GM12878 (cell line): ENCODE measurements at places on chromosomes 2 and 18. TPM values are rescaled to one million over a fixed set of nuclear protein-coding genes. Genes with fewer than 3 reads are reported as not detected.

DNA sequence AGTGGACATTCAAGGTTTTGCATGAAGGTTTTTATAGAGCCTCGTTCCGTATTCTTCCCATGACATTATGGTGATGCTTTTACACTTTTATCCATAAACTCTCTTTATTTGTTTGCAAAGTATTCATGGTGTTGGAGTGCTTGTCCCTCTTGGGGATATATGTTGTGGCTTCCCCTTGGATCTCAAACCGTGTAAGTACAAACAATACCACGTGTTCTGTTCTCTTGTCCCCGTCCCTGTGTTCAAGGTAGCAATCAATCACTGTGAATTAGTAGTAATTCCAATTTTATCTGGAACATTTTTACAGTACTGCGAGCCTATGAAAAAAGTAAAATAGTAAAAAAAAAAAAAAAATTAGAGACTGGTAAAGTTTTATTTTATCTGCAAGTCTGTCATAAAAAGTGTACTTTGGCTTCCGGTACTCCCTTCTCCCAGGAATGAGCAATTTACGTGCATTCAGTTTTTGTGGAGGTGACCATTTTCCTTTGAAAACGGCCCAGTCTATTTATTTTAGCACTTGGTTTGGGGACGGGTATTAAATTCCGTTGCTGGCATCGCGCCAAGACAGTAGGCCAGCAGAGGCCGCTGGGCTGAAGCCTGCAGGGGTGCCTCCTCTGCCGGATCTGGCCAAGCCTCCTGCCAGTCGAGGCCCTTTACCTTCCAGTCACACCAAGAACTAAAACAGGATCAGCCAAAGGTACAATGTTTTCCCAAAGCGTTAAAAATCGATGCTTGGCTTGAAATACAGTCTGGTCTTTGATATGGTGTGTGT is 175.7 kb downstream of the SOCS6 start:
- H3K27ac ChIP-seq, result no peak overlapping the region
- H3K27me3 ChIP-seq, result no peaks in the 10 kb centered on the region; the same call in none of the 2 replicates
- no peaks in the 10 kb centered on the region for H3K36me3 ChIP-seq
- DNase-seq, result no peak
- no peak overlapping the region for H3K4me3 ChIP-seq
- no peaks in the 10 kb centered on the region for H3K4me1 ChIP-seq

The KCNG3 gene
- total RNA-seq, result not detected in 2 replicates

DNA sequence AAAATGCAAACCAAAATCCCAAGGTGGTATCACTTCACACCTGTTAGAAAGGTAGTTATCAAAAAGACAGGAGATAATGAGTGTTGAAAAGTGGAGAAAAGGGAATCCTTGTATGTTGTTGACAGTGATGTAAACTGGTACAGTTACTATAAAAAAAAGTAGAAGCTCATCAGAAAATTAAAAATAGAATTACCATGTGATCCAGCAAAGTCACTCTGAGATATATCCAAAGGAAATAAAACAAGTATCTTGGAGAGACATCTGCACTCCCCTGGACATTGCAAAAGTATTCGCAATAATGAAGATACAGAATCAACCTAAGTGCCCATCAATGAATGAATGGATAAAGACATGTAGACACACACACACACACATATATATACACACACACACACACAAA is 208.3 kb upstream of the PIEZO2 start:
- no peak overlapping the region for H3K27ac ChIP-seq
- DNase-seq, result no peak
- H3K4me1 ChIP-seq, result no peaks in the 10 kb centered on the region

- no peaks in the 10 kb centered on the region for H3K27me3 ChIP-seq
- no peak for DNase-seq
- no peaks in the 10 kb centered on the region; the same call in 1 of the 2 replicates for H3K36me3 ChIP-seq
Observed at GRCh38 chr18:50372743-50373142, 2.1 kb upstream of the SKA1 start.

DNA sequence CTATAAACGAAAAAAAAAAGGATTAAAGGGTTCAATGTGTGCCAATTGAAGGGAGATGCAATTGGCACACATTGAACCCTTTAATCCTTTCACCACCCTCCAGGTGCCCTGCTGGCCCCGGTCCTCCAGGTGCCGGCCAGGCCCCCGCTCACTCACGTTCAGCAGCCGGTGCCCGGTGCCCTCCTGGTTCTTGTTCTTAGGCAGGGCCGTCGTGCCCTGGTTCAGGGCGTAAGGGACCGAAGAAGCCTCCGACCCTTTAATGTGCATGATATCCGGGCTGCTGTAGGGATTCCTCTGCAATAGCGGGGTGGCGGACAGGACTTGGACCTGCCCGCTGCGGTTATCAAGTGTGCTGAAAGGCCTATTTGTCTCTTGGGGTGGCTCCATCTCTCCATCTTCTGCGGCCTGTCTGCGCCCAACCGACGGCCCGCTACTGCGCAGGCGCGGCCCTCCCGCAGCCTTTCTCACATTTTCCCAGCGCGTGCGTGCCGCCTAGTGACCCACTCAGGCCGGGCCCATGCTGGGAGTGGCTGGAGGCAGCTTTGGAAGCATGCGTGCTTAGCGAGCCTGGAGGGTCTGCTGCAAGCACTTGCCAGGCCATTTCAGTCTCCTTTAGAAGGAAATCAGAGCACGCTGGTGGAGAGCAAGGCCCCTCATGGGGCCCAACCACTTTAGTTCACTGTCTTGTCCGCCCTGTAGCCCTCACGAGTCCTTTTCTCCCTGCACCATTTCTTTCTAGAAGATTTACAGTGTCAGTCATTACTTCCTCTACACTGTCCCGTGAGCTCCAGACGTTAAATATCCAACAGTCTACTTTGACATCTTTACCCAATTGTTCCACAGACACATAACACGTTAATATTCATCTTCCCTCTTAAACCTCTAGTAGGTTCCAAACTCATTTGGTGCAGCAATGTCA is 24.3 kb downstream of the TMEM237 start:
- H3K27me3 ChIP-seq, result no peaks in the 10 kb centered on the region
- no peak overlapping the region for H3K4me3 ChIP-seq
- no peak overlapping the region for H3K27ac ChIP-seq
- no peaks in the 10 kb centered on the region for H3K36me3 ChIP-seq
- no peak for DNase-seq

DNA sequence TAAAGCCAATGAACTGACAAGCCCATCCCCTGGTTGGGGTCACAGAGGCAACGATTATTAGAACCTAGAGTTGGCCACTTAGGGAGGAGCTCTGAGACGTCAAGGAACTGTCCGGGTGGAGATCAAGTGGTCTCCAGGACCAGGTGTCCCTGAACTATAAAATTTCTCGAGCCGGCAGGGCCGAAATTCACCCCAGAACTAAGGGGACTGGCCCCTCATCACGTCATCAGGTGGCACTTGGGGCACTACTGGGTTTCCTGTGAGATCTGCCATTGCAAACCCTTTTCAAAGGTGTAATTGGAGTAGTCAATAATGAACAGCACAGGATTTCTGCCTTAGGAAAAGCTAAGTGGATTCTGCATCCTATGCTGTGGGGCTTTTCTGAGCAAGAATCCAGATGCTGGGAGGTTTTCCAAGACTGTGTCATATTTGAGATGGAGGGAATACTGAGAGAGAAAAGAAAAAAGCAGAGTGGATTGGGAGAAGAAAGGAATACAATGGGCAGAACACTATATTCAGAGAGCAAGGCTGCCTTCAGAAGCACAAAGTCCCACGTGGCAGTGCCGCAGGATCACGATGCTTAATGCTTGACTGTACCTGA is 113.6 kb downstream of the ALPK2 start:
- H3K27me3 ChIP-seq, result no peaks in the 10 kb centered on the region
- H3K36me3 ChIP-seq, result no peaks in the 10 kb centered on the region; the same call in 1 of the 2 replicates
- H3K27ac ChIP-seq, result no peak overlapping the region
- H3K4me3 ChIP-seq, result no peak overlapping the region
- H3K4me1 ChIP-seq, result no peaks in the 10 kb centered on the region

GRCh38 chr2:176744146-176744545 is 468.4 kb upstream of the HNRNPA3 start:
- H3K27ac ChIP-seq, result no peak overlapping the region
- no peaks in the 10 kb centered on the region for H3K4me1 ChIP-seq
- H3K4me3 ChIP-seq, result no peak overlapping the region
- no peaks in the 10 kb centered on the region for H3K36me3 ChIP-seq
- DNase-seq, result no peak

The NGEF gene
- total RNA-seq, result not detected in 2 replicates

GRCh38 chr2:100606332-100606725 is 43.5 kb downstream of the PDCL3 start:
- H3K27me3 ChIP-seq, result no peaks in the 10 kb centered on the region; the same call in 1 of the 2 replicates
- no peak overlapping the region for H3K4me3 ChIP-seq
- no peaks in the 10 kb centered on the region for H3K36me3 ChIP-seq

- peaks cover 7% of the 10 kb centered on the region; the same call in 1 of the 2 replicates for H3K4me1 ChIP-seq
- no peak overlapping the region for H3K27ac ChIP-seq
- H3K36me3 ChIP-seq, result no peaks in the 10 kb centered on the region
- H3K4me3 ChIP-seq, result no peak overlapping the region
- no peaks in the 10 kb centered on the region for H3K27me3 ChIP-seq
- no peak for DNase-seq
Observed at GRCh38 chr2:67954093-67954748, 108.6 kb downstream of the C1D start.

GRCh38 chr2:216201692-216202306 is 92.7 kb downstream of the XRCC5 start:
- H3K36me3 ChIP-seq, result peaks cover 31% of the 10 kb centered on the region
- no peak for DNase-seq
- H3K4me1 ChIP-seq, result peaks cover 27% of the 10 kb centered on the region
- H3K27ac ChIP-seq, result no peak overlapping the region
- no peaks in the 10 kb centered on the region for H3K27me3 ChIP-seq

DNA sequence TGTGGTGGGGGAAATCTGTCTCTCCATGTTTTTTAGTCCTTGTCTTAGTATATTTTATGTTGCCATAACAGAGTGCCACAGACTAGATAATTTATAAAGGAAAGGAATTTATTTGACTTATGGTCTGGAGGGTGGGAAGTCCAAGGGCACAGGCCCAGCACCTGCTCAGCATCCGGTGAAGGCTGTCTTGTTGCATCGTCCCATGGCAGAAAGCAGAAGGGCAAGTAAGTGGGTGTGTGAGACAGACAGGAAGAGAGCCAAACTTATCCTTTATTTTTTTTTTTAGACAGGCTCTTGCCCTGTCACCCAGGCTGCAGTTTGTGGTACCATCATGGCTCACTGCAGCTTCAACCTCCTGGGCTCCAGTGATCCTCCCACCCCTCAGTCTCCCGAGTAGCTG is 98.1 kb downstream of the HS1BP3 start:
- H3K27me3 ChIP-seq, result peaks cover 2% of the 10 kb centered on the region; the same call in 1 of the 2 replicates
- H3K36me3 ChIP-seq, result no peaks in the 10 kb centered on the region
- H3K27ac ChIP-seq, result no peak overlapping the region
- H3K4me1 ChIP-seq, result peaks cover 3% of the 10 kb centered on the region; the same call in 1 of the 2 replicates
- no peak for DNase-seq

DNA sequence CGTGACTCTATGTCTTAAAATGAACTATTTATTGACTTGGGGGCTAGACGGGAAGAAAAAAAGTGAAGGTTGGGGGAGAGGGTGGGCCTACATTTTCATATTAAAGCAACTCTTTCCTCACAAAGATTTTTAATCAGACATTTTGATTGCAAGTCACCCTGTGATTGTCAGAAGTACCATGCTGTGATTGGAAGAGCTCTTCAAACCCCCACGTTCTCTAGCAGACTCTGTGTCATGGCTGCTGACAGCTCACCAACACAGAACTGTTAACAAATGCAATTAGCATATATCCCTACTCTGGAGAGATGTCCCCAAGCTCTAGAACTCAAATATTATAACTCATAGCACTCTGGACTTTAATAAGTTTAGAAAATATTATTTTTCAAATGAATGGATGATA is 428.4 kb upstream of the DCC start:
- H3K27me3 ChIP-seq, result no peaks in the 10 kb centered on the region
- DNase-seq, result no peak
- H3K4me3 ChIP-seq, result no peak overlapping the region
- H3K4me1 ChIP-seq, result no peaks in the 10 kb centered on the region
- H3K27ac ChIP-seq, result no peak overlapping the region
- no peaks in the 10 kb centered on the region for H3K36me3 ChIP-seq

The C2orf81 gene
- 9.5 and 9.8 TPM in 2 replicates for total RNA-seq

- no peaks in the 10 kb centered on the region for H3K36me3 ChIP-seq
- H3K27me3 ChIP-seq, result no peaks in the 10 kb centered on the region
Observed at GRCh38 chr18:66105016-66105415, 354.2 kb downstream of the CDH7 start.
